GM23338 (cell line): ENCODE measurements at places on chromosomes 2 and 18. TPM values are rescaled to one million over a fixed set of nuclear protein-coding genes. Genes with fewer than 3 reads are reported as not detected.

Gene DHRS9
- polyA plus RNA-seq, result not detected in 2 replicates

- no peaks in the 10 kb centered on the region for H3K4me1 ChIP-seq
- H3K27me3 ChIP-seq, result no peaks in the 10 kb centered on the region
- no peaks in the 10 kb centered on the region for H3K36me3 ChIP-seq
- H3K4me3 ChIP-seq, result no peak overlapping the region
- no peak overlapping the region for H3K27ac ChIP-seq
These were observed 172.9 kb downstream of the EPHA4 start for GRCh38 chr2:221399183-221399582.

Gene MFSD2B
- polyA plus RNA-seq, result 0.82 and 2.3 TPM in 2 replicates

DNA sequence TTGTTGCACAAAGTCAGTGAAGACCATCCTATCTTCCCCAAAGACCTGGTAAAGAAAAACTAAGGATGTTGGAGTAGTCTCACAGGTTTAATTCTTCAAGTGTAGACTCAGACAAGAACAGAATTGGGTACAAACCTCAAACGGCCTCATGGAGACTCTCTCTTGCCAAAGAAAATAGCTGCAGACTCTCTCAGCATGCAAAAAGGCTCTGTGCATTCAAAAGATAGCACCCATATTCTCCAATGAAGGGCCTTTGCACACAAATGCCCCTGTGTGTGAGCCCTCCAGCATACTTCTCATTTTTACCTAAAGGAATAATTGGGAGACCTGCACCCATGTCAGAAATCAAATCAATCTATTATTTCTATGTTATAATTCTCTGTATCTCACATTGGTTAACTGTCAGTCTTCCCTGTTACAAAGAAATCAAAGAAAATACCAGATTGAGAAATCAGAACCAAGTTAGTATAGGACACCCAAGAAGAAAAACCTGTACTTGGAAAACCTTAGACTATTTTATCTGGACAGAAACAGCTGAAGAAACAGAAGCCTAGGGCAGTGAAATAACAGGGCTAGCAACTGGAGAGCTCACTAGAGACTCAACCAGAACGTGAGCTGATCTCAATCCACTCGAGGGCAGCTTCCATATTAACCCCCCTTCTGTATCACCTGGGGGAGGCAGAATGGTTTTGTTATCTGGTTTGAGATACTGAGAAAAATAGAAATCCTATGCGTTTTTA is 134.7 kb upstream of the DNAJC10 start:
- no peak for DNase-seq
- no peak overlapping the region for H3K27ac ChIP-seq
- H3K4me1 ChIP-seq, result no peaks in the 10 kb centered on the region
- H3K36me3 ChIP-seq, result no peaks in the 10 kb centered on the region
- H3K27me3 ChIP-seq, result no peaks in the 10 kb centered on the region

- no peak overlapping the region for H3K27ac ChIP-seq
- H3K4me3 ChIP-seq, result peak overlapping the region; percentile 47
- H3K4me1 ChIP-seq, result 0 out of 2 replicates have a peak, but pooled peaks cover 3% of the 10 kb centered on the region
- peak; percentile 75 for DNase-seq
- H3K27me3 ChIP-seq, result no peaks in the 10 kb centered on the region
These were observed 151.7 kb upstream of the ZNF521 start for GRCh38 chr18:25503567-25504081.

Gene GAREM1
- 2.4 and 2.7 TPM in 2 replicates for polyA plus RNA-seq

- no peaks in the 10 kb centered on the region for H3K4me1 ChIP-seq
- no peak overlapping the region for H3K4me3 ChIP-seq
- H3K27ac ChIP-seq, result no peak overlapping the region
- no peak for DNase-seq
These were observed 189.4 kb upstream of the LHCGR start for GRCh38 chr2:48944956-48945355.

DNA sequence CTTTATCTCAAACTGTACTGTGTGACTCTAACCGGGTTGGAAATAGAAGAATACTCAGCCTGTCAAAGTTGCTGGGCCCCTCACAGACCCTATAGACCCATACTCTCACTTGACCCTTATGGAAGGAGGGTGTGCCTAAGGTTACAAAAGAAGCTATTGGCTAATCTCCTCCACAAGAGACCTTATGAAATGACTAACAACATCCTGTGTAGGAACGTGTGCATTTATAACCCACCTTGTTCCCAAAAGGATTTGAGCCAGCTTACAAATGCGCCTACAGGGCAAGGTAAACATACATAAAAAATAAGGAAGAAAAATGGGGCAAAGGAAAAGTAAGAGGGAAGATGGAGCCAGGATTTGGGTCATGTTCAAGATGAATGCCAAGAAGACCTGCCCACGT is 225.4 kb upstream of the SMAD2 start:
- H3K27me3 ChIP-seq, result peaks cover 31% of the 10 kb centered on the region
- no peaks in the 10 kb centered on the region for H3K36me3 ChIP-seq
- DNase-seq, result no peak

GRCh38 chr18:59549503-59550173 is 147.6 kb downstream of the CCBE1 start:
- H3K4me1 ChIP-seq, result peaks cover 13% of the 10 kb centered on the region; the same call in 1 of the 2 replicates
- DNase-seq, result no peak
- no peaks in the 10 kb centered on the region for H3K36me3 ChIP-seq
- no peak overlapping the region for H3K4me3 ChIP-seq
- H3K27ac ChIP-seq, result no peak overlapping the region
- no peaks in the 10 kb centered on the region for H3K27me3 ChIP-seq

Gene PSMG2
- 151 and 154 TPM in 2 replicates for polyA plus RNA-seq

GRCh38 chr2:26691881-26692278 is 642 bp upstream of the KCNK3 start:
- H3K36me3 ChIP-seq, result no peaks in the 10 kb centered on the region
- peaks cover 46% of the 10 kb centered on the region for H3K27me3 ChIP-seq
- H3K27ac ChIP-seq, result no peak overlapping the region
- H3K4me3 ChIP-seq, result peak overlapping the region; percentile 60
- no peak for DNase-seq

DNA sequence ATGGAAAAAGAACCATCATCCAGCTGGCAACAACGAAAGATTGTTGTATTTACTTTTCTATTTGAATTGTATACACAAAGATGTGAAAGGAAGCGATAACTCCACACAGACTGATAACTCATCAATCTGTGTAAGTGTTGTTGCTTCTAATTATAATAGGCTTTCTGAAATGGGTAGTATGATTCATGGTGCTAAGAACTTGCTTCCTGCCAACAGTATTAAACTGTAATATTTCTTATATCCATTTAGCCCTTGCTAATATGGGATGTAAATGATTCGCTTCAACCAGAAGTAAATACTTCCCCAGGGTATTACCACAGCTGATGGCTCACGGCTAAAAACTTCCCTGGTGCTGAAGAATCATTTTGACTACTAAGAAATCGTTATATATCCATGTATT is 70.2 kb downstream of the TMEM163 start:
- H3K4me1 ChIP-seq, result no peaks in the 10 kb centered on the region
- H3K4me3 ChIP-seq, result no peak overlapping the region
- H3K36me3 ChIP-seq, result no peaks in the 10 kb centered on the region
- no peak for DNase-seq
- H3K27ac ChIP-seq, result no peak overlapping the region

Gene PROM2
- polyA plus RNA-seq, result 1.1 and 2.1 TPM in 2 replicates

- H3K4me1 ChIP-seq, result peaks cover 9% of the 10 kb centered on the region
- H3K4me3 ChIP-seq, result no peak overlapping the region
- no peak for DNase-seq
- H3K27me3 ChIP-seq, result no peaks in the 10 kb centered on the region
These were observed 127.8 kb downstream of the MBP start for GRCh38 chr18:77004555-77005380.

GRCh38 chr2:43676322-43677050 is at the start of gene C1GALT1C1L:
Gene C1GALT1C1L (minus strand): TSS chr2:43676429. CDS start chr2:43676322, 107 bp downstream.
- H3K4me1 ChIP-seq, result no peaks in the 10 kb centered on the region
- peak; percentile 73 for DNase-seq
- no peaks in the 10 kb centered on the region for H3K36me3 ChIP-seq
- no peaks in the 10 kb centered on the region for H3K27me3 ChIP-seq

GRCh38 chr2:38737925-38738324 is 13.2 kb downstream of the SRSF7 start:
- H3K27ac ChIP-seq, result peak overlapping the region; percentile 84
- no peak overlapping the region for H3K4me3 ChIP-seq
- H3K4me1 ChIP-seq, result peaks cover 16% of the 10 kb centered on the region
- DNase-seq, result no peak

DNA sequence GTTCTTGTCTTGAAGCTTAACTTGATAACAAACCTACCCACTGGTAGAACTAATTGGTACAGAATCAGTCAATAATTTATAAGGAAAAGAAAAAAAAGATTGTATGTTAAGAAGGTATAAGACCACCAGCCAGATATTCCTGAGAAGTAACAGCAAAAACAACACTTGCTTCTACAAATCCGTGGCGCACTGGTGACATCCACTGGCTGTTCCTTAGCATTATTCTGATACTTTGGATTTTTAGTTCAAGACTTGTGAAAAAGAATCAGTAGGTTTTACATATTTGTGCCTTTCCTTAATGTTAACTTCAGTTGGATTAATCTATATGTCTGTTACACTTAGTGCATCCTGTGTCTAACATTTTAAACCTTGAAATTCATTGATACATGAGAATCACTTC is 141.8 kb downstream of the GRB14 start:
- no peak overlapping the region for H3K27ac ChIP-seq
- peak; percentile 72 for DNase-seq
- H3K4me1 ChIP-seq, result no peaks in the 10 kb centered on the region
- no peaks in the 10 kb centered on the region for H3K27me3 ChIP-seq

Gene HOXD3
- polyA plus RNA-seq, result not detected in 2 replicates

DNA sequence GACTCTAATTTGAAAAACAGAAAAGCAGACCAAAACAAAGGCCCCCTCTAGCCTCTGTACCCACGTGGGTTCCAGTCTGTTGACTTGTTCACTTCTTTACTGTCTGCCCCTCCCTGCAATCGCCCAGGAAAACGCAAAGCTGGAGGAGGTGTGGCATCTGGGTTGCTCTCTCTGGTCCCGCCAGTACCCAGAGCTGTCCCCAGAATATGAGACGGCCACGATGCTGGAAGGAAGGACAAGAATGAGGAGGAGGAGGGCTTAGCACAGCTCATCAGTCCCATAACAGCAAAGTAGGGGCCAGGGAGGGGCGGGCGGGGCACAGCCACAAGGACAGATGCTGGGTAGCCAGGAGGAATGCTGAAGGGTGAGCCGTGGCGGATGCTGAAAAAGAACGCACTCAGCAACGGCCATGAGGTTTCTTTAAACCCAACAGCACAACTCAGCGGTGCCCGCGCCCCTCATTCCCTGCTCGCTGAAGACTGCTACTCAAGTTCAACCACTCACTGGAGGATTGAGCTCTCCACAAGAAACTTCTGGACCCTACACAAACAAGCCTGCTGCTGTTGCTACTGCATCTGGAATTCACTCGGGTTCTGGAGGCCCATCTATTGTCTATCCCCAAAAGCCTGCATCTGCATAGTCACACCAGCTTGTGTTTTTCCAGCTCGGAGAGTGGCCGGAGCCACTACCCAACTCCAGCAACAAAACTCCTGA is 187.7 kb downstream of the HDAC4 start:
- H3K4me1 ChIP-seq, result peaks cover 34% of the 10 kb centered on the region
- H3K4me3 ChIP-seq, result no peak overlapping the region
- H3K27ac ChIP-seq, result peak overlapping the region; percentile 39; the same call in 1 of the 2 replicates
- no peak for DNase-seq

GRCh38 chr2:118837067-118837466 is 10.4 kb downstream of the EN1 start:
- H3K4me3 ChIP-seq, result peak overlapping the region; percentile 69
- DNase-seq, result peak; percentile 36
- H3K4me1 ChIP-seq, result peaks cover 55% of the 10 kb centered on the region
- peaks cover 100% of the 10 kb centered on the region for H3K27me3 ChIP-seq
- H3K27ac ChIP-seq, result no peak overlapping the region
- H3K36me3 ChIP-seq, result no peaks in the 10 kb centered on the region

Gene UGT1A4
- not detected in 2 replicates for polyA plus RNA-seq

Gene SH3BP4
- polyA plus RNA-seq, result 15.1 and 15.6 TPM in 2 replicates

DNA sequence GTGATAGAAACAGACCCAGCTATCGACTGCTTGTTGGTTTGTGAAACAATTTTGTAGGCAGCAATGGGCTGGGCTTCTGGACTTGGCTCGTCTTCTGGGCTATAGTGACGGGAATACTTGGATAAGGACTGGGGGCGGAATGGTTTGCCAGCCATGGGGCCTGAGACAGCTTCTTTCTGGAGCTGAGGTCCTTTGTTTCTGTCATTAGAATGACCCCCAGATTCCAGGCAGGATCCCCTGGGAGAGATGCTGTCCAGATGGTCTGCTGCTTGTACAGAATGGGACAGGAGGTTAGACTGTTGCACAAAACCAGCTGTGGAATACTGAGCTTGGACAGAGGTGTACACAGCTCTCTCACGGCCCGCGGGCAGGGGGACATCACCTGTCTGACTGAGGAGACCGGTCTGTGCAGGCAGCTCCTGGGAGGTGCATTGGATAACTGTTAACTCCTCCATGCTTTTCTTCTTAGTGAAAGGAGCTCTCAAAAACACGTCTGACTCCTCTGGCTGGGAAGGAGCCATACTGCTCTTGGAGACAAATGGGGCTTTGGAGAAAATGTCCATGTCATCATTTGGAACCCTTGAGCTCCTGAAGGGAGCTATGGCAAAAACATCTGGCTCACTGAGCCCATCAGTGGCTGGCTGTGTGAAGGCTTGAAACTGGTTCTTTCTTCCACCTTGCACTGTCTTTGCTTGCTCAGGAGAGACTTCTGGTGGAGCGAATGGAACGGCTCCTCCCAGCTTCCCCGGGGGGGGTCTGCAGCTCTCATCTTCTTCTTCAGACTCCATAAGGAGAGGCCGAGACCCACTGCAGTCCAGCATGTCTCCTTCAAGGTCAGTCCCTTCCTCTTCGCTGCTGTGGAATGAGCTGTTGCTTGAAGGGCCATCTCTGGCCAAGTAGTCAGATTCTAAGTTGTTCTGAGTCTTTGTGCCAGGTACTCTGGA is 28.6 kb upstream of the NFU1 start:
- no peaks in the 10 kb centered on the region for H3K4me1 ChIP-seq
- no peak overlapping the region for H3K27ac ChIP-seq
- no peaks in the 10 kb centered on the region for H3K36me3 ChIP-seq
- no peak overlapping the region for H3K4me3 ChIP-seq

Gene KCNS3
- polyA plus RNA-seq, result 20.6 and 23.2 TPM in 2 replicates

Gene CDH19
- 0.03 and 0.14 TPM in 2 replicates for polyA plus RNA-seq

DNA sequence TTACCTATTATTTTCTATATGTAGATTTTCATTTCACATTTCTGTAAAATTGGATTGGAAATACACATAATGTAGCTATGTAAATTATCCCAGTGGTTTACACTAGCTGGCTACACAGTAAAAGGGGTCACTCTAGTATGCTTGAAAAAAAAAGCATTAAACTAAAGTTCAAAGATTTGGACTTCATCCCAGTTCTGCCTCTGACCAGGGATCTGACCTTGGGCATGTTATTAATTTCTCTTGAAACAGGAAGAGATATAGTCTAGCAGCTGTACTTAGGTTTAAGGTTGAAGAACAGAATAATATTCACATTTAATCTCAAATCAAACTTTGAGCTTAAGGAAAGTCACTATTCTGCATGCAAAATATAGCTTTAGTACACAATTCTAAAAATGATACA is 64.5 kb upstream of the RPE start:
- no peak overlapping the region for H3K4me3 ChIP-seq
- H3K27me3 ChIP-seq, result no peaks in the 10 kb centered on the region
- no peaks in the 10 kb centered on the region for H3K4me1 ChIP-seq
- no peak for DNase-seq
